ENCODE measurements at places on chromosomes 11 and 22. TPM values are rescaled to one million over a fixed set of nuclear protein-coding genes. Genes with fewer than 3 reads are reported as not detected.
A peak's percentile ranks its signal among the peaks of the same experiment; 100 is the strongest.

DNA sequence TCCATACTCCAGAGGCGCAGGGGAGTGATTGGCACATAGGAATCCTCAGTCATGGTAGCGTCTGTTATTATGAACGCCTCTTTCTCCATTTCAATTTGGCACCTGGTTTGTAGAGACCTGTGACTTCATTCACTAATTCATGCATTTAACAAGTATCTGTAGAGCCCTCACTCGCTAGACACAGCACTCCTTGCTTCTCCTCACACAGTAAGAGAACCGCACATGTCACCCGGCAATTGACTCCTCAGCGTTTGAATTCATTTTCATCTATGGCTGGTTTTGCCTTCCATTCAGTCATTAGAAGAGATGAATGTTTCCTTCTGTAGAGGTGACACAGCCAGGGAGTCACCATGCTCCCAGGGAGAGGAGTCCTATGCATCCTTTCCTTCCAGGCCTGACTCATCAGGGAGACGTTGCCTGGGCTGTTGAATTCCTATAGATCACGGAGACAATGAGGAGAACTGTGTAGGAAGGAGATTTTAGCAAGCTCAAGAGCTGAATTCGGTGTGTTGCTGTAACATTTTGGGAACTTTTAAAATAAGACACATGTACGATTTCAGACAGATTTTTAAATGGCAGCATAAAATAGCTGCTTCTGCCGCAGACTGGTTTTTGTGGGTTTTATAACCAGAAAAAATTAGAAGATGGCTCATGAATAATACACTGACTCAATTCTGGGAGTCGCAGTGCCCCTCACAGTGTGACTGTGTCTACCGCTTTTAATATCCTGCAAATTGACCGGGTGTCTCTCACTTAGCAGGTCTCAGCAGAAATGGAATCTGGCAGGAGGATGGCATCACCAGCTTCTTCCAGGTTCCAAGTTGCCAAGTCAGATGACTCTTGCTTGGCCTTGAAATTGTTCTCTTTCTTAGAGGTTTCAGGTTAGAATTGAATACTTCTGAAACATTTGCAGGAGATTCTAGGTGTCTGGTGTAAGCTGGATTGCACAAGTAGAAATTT, 44.4 kb upstream of the CLMP start:
- DNase-seq, result no peak

DNA sequence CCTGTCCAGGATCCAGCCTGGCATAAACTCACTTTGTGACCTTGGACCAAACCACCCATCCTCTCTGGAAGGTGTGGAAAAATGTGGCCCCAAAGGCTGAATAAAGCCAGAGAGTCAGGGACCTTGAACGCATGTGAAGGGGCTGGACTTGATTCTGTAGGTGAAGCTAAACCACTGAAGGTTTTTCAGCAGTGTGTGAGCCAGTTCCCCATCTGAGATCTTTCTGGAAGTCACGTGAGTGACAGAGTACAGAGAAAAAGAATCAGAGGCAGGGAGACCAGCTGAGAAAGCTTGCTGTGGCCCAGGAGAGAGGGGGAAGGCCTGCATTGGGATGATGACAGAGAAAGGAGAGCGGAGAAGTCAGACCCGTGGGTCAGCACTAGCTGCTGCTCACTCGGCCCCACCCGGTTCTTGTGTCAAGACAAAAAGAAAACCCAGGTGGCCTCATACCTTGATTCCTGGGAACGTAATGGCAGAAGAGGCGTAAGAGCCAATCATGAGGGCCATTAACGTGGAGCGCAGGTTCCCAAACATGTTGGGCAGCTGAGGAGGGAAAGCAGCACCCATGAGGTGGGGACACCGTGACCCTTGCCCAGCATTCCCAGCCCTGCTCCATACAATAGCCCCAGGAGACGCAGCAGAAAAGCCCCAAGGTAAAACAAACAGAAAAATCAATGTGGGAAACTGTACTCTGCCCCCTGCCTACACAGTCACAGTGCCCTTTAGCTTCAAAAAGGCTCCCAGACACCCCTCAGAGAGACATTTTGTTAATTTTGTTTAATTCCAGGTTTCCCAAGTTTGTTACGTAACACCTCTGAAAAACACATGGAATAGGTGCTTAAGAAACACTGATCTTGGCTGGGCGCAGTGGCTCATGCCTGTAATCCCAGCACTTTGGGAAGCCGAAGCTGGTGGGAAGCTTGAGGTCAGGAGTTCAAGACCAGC, 17.9 kb downstream of the SLC43A1 start:
- no peak for DNase-seq

DNA sequence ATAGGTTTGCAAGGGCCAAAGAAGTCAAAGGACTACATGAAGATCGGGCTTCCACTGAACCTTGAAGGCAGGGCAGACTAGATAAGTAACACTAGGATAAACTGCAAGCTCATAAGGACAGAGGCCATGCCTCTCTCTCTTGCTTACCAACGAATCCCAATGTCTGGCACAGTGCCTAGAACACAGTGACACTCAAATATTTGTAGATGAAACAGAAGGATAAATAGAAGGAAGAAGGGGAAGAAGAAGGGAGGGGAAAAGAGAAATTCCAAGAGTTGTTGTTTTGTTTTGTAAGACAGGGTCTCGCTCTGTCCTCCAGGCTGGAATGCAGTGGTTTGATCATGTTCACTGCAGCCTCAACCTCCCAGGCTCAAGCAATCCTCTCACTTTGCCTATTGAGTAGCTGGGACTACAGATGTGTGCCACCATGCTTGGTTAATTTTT, 26.9 kb downstream of the SIK3 start:
- DNase-seq, result peak; percentile 25

DNA sequence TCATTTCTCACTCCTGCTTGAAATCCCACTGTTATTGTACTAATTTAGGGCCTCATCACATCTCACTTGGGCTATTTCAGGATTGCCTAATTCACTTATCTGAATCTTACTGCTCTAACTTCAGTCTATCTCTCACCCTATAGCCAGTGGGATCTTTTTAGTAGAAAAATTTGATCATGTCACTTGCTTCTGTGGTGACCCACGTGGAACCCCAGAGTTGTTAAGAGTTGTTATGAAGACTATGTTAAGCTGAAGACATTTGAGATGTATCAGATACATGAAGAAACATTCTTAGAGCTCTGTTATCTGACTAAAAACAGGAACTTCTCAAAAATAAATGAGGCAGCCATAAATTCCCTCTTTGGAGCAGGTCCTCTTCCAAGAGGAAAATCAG, 1375.6 kb upstream of the TENM4 start:
- DNase-seq, result no peak

PKP3 gene
- 27.0 TPM for total RNA-seq

DNA sequence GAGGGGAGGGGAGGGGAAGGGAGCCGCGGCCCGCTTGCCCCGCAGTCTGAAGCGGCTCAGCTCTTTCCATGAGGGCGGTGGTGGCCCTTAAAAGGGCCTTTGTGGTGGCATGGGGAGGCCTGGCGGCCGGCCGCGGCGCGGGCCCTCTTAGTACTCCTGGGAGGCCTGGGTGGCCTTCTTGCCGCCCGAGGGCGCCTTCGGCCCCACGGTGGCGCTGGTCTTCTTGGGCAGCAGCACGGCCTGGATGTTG, 6.9 kb downstream of the DPAGT1 start:
- peak; percentile 68 for DNase-seq

- DNase-seq, result no peak
Measured at GRCh38 chr11:76856571-76856970, 4.1 kb upstream of the ACER3 start.

CECR2 gene
- 1.4 TPM for total RNA-seq

DNA sequence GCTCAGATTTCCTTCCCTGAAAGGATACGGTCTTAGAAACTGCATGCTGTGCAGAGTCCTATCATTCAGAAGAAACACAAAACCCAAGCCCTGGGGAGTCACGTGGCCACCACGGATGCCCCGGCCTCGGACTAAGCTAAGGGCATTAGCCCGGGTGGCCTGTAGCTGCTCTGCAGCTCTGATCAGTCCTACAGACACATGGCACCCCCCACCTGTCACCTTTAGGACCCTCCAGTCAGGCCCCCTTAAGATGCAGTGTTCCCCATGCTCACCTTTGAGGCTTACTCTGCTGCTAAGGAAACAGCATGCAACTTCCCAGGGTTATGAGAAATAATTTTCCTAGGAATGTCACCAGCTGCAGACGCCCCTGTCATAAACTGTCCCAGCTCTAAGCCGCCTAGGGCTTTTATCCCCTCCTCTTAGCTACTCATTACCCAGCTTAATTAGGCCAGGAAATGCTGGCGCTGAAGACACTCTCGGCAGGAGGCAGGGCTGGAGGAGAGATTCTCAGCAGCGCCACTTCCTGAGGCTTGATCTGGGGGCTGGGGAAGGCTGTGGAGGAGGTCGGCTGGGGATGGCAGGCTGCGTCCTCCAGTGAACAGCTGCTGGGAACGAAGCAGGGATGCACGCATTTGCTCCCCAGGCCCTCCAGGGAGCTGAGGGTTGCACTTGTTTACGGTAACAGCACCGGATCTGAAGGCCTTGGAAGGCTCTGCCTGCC, 47.2 kb upstream of the ADA2 start:
- no peak for DNase-seq

- no peak for DNase-seq
Measured at GRCh38 chr11:126231725-126232459, 20.3 kb downstream of the FAM118B start.

DNA sequence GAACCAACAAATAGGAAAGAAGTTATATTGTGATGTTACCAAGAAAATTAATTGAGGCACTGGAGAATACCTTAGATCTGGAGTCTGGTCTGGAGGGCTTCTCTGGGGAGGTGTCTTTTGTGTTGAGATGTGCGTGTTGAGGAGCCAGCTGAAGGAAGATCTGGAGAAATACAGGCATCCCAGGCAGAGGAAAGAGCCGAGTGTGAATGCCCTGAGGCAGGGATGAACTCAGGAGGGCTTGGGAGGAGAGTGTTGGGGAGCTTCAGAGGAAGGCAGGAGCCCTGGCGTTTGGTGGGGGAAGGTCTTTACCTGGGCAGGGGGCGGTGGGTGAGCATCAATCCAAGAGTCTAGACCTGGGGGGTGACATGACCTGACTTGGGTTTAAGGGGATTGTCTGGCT, 13.1 kb downstream of the SYNGR1 start:
- DNase-seq, result no peak

DNA sequence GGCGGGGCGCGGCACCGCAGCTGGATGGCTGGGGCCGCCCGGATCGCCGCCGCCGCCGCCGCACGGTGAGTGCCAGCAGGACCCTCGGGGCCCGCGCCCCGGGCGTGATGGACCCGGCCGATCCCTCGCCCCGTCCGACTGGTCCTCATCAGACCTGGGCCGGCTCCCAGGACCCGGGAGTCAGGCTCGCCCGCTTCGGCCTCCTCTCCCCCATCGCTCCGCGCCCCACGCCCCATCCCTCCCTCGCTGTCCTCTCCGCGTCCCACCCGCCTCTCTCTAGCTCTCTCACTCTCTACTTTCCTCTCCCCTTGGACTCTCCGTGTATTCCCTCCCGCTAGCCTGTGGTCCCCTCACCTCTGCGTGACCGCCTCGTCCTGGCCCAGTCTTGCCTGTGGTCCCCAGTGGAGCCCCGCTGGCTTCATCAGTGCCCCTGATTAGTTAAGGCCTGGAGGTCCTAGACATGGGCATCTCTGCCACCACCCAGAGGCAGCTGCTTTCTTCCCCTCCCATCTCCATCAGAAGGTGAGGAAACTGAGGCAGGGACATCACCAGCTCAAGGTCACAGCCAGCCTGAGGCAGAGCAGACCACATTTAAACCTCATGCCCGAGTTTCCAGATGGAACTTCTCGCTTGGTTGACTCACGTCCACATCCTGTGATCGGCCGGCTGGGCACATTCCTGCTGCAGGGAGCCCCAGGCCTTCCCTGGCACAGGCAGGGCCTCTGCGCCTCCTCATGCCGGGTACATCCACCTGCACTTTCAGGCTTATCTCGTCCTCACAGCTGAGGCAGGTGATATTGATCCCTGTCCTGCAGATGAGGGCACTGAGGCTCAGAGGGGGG, 429 bp downstream of the SLC39A13 start:
- no peak for DNase-seq

GRCh38 chr11:17519061-17519885, 24.9 kb downstream of the USH1C start:
- DNase-seq, result no peak

- no peak for DNase-seq
Measured at GRCh38 chr11:47253660-47254059, 4.1 kb upstream of the NR1H3 start.

DNA sequence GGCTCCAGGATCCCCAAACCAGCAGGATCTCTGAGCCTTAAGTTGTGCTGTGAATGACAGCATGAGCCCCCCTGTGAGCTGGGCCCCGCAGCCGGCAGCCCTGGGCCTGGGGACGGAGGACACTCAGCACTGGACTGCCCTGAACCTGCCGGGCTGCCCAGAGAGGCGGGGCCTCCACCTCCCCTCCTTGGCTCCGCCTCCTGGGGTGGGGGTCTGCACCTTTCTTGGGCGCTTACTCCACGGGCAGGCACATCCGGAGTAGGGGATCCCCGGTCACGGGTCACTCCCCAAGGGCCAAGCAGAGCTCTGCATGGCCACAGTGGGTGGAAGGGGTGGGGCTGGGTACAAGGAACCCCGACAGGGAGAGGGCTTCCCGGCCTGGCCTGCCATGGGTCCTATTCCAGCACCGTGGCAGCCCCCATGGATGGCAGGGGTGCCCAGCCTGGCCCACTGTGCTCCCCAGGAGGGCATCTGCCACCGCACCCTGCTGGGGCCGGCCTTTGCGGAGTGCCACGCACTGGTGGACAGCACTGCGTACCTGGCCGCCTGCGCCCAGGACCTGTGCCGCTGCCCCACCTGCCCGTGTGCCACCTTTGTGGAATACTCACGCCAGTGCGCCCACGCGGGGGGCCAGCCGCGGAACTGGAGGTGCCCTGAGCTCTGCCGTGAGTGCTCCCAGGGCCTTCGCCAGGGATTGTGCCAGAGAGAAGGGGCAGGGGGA, 5.4 kb downstream of the MUC5B start:
- DNase-seq, result no peak

P2RX3 gene
- total RNA-seq, result not detected

ZC3H7B gene
- 23.5 TPM for total RNA-seq

DNA sequence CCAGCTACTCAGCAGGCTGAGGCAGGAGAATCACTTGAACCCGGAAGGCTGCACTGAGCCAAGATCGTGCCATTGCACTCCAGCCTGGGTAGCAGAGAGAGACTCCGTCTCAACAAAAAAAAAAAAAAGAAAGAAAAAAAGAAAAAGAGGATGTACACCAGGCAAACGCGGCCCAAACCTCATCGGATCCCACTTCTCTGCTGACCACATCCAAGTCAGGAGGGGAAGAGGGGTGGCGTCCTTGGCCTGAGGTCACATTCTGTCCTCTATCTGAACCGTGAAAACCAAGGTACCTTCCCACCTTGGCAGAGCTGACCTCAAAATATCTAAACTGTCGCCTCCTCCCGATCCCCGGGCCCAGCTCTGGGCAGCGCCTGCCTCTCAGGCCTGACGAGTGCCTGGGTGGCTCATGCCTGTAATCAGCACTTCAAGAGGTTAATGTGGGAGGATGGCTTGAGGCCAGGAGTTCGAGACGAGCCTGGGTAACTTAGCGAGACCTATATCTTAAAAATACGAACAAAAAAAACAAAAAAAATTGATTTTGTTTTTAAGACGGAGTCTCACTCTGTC, 25.1 kb downstream of the RGL4 start:
- no peak for DNase-seq
